ENCODE measurements at places on chromosomes 4 and X.

DNA sequence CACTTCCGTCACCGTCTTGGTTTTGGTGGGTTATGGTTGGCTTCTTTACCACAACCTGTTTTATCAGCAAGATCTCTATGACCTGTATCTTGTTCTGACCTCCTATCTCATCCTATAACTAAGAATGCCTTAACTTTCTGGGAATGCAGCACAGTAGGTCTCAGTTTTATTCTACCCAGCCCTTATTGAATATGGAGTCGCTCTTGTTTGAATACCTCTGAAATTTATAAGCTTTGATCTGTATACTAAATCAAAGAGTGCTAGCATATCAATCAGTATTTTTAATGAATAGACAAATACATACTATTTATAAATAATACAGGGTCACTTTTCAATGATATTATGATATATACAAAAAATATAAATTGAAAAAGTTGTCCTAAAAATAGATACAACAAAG lies 690.0 kb downstream of the TRAM1L1 start:
- DNase-seq = no peak

- DNase-seq = no peak
Observed at GRCh38 chr4:106803083-106803482, 233.0 kb downstream of the DKK2 start.

DNA sequence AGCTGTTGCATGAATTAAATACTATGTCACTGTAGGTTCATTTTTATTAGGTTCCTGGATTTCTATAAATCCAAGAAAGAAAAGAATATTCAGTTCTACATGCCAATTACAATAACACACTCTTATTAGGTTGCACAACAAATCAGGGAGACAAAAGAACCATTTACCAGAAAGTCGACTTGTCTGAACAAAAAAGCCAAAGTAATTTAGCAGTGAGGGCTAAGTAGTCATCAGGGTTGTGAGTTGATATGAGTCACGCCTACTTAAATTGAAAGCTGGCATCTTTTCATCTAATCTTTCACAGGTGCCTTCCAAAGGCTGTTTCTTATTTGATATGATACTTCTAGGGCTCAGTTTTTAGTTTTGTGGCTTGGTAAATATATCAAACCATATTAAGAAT lies 25.4 kb upstream of the GNRHR start:
- no peak for DNase-seq

- no peak for DNase-seq
Observed at GRCh38 chr4:15793506-15794363, 15.6 kb downstream of the CD38 start.

DNA sequence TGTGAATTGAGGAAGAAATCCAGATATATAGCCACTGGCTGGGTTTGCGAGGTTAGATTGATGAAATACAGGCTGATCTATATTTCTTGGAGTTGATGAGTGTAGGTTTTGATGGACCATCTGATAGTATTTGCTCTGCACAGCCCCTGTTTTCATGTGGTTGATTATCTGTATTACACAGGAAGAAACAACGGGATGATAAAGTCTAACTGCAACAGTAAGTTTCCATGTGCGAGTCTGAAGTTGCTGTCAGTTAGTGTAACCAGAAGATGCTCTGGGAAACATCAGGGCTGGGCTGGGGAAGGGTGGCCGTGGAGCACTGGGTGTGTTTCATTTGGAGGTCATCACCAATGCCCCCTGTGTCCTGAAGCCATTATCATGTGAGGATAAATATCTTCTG lies 148.4 kb upstream of the SFRP2 start:
- DNase-seq = no peak

GRCh38 chr4:80240976-80241375 lies 25.5 kb upstream of the FGF5 start:
- DNase-seq = no peak

All from inflammatory macrophage treated with lipopolysaccharide for 4 hours (primary cell).